NCI-H524 (cell line): ENCODE measurements at places on chromosomes 3 and 15.

DNA sequence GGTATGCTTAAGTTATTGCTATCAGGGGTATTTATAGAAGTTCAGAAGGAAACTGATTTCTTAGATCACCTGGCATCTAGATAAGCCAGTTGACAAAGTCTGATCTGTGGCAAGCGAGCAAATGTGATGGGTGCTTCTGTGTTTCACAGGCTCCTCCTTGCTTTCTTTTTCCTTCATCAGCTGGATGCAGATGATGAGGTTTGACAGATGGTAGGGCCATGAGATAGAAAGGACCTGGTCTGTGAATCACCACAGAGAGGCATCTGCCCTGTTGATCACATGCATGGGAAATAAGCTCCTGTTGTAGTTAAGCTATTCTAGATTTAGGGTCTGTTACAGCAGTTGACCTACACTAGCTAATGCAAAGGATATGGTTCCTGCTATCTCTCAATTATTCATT, 372.0 kb downstream of the NEK10 start:
- DNase-seq: peak; percentile 74

GRCh38 chr15:67880651-67881182, 40.9 kb upstream of the RNU6-1 start:
- no peak for DNase-seq

DNA sequence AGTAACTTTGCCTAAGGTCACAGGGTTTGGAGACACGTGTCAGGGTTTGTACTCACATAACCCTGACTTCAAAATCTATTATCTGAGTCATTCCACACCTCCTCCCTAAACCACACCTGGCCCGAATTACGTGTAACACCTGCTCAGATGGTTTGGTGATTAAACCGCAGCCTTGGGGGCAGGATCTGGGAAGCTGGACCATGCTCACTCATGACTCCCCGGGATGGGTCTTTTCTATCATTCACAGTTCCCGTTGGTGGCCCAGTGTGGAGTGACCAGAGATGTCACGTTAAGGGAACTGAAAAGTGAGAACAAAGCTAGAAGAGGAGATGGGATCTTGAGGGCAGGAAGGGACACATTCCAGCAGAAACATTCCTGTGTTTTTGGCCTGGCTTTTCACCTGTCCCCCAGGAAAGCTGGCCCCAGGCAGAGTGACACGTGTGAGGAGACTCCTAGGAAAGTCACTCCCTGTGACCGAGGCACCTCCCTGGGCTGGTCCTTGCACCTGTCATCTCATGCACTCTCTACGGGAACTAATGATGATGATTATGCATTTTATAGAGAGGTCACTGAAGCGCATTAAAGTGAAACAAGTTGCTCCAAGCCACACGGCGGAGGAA, 75.4 kb upstream of the POMGNT2 start:
- DNase-seq: no peak

- DNase-seq: no peak
Measured at GRCh38 chr15:71496336-71496955, 313.9 kb upstream of the NR2E3 start.

- no peak for DNase-seq
Measured at GRCh38 chr3:9795207-9795606, 2.3 kb downstream of the ARPC4 start.
